ENCODE measurements at places on chromosomes 12 and 14.
A peak's percentile ranks its signal among the peaks of the same experiment; 100 is the strongest.

DNA sequence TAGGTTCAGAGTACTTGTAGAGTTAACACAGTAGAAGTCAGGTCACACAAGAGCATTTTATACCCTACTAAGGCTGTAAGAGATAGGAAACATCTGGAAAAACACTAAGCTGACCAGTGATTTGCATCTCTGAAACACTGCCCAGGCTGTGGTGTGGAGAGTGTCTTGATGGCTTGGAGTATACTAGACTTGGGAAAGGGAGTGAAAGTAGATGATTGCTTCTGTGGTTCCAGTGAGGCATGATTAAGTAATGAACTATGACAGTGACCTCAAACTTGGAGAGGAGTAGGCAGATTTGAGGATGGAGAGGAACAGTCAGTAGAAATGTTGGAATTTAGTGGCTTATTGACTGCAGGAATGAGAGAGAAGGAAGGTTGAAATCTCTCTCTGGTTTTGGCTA is 201.2 kb downstream of the FLRT2 start:
- DNase-seq = no peak

DNA sequence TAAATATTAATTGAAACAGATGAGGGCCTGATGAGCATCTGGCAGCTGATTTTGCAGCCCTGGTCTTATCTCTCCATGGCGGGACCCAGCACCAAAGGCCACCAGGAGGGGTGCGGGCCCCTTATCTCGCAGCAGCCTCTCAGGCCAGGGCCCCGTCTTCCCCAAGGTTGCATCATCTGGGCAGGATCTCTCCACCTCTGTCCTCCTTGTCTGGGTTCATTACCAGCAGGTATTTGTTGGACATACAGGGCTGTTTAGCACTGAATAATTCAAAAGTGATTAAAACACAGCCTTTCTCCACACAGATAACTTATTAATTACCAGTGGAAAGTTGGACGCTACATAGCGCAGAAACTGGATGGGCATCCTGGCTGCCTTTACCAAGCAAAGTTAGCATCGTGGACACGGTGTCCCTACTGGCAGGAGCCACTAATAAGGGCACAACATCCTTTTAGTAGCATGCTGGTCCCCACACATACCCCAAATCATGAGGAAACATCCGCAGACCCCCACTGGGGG is 25.8 kb downstream of the TMEM120B start:
- no peak for DNase-seq

- DNase-seq = no peak
These were observed 284.8 kb upstream of the DIO3 start for GRCh38 chr14:101276309-101277091.

- DNase-seq = peak; percentile 21
These were observed 59.1 kb downstream of the DCAF5 start for GRCh38 chr14:69093631-69094421.

DNA sequence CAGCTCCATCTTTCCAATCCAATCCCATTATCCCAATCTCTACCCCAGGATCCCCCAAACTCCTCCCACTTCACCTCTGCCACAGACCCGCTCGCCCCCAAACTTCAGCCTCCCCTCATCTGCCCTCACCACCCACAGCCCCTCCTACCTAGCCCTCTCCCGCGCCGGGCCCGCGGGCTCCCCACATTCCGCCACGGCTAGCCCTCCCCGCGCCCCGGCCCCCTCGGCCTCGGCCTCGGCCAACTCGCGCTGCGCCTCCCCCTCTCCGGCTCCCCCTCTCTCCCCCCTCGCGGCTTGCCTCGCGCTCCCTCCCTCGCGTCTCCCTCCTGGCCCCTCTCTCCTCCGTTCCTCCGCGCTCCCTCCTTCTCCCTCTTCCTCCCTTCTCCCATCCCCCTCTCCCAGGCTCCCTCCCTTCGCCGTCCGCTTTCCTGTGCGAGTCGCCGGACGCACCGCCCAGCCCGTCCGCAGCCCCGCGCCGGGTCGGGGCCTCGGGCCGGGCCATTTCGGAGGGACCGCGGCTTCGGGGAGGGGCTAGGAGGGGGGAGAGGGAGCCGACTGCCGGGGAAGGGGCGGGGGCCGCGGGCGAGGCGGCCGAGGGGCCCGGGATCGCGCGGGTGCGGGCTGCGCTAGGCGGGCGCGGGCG is at the start of gene ATN1:
Gene ATN1, plus strand, starts transcription at position 581 of the 643 bp plus-strand sequence. CDS start 6,043 bp downstream, outside the sequence.
- no peak for DNase-seq

DNA sequence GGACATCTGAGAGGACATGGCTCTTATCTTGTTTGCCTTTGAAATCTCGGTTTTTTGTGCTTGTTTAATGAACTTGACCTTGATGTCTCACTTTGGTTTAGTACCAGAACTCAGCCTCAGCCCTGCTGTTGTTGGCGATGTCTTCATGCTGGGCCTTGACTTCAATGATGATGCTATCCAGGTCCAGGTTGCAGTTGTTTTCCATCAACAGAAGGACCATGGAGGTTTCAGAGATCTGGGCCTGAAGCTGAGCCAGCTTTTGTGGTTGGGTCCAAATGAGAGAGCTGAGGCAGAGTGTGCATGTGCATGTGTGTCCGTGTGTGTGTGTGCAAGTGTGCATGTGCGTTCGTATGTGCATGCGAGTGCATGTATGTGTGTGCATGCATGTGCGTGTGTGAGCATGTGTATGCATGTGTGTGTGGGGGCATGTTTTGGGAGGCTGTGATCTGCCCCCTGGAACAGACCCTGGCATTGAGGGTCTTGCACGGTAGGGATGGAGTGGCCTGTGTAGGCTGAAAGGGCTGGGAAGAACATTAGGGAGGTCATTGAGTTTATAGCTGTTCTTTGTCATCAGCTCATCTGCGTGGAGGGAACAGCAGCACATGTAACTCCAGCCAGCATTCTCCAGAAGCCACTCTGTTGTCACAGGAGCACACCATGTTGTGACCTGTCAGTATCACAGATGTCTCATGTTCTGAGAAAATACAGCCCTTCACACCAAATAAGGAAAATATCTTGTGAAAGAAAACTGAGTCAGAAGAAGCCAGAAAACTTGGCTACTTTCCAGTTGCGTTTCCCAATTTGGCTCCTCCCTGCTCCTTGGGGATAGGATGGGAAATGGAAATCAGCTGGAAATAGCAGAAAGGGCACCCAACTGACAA is 10.0 kb upstream of the KRT82 start:
- DNase-seq = no peak

- no peak for DNase-seq
These were observed 444.7 kb upstream of the FBXO33 start for GRCh38 chr14:39876916-39877315.

GRCh38 chr12:121214166-121214777 is 4.3 kb downstream of the P2RX4 start:
- DNase-seq = no peak

- peak; percentile 10 for DNase-seq
These were observed 595 bp upstream of the METAP2 start for GRCh38 chr12:95473231-95473883.

DNA sequence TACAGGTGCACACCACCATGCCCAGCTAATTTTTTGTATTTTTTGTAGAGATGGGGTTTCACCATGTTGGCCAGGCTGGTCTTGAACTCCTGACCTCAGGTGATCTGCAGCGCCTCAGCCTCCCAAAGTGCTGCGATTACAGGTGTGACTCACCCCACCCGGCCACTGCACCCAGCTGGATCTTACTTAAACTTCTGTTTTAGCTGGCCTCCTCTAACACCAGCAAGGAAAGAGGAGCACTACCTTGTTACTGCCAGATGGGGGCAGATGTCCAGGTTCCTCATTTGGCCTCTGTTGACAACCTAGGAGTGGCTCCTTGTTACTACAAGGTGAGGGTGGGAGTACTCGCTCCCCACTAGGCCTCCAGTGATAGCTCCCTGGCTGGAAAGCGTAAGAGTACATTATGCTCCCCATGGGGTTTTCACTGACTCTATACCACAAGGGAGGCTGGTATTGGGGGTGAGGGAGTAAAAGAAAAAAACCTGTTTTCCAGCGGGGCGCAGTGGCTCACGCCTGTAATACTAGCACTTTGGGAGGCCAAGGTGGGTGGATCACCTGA is 13.2 kb upstream of the ARF6 start:
- DNase-seq = peak; percentile 60

DNA sequence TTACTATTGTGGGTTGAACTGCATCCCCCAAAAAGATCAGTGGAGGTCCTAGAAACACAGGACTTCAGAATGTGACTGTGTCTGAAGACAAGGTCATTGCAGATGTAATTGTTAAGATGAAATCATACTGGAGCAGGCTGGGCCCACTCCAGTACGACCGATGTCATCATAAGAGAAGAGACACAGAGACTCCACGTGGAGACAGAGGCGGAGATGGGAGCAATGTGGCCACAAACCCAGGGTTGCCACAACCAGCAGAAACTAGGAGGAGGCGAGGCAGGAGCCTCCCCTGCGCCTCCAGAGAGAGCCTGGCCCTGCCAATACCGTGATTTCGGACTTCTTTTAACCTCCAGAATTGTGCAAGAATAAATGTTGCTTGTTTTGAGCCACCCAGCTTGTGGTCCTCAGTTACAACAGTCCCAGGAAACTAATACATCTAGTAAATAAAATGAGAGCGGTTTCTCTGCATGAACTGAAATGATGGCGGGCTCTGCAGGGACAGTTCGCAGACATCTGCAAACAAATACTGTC is 25.7 kb upstream of the FZD10 start:
- no peak for DNase-seq

DNA sequence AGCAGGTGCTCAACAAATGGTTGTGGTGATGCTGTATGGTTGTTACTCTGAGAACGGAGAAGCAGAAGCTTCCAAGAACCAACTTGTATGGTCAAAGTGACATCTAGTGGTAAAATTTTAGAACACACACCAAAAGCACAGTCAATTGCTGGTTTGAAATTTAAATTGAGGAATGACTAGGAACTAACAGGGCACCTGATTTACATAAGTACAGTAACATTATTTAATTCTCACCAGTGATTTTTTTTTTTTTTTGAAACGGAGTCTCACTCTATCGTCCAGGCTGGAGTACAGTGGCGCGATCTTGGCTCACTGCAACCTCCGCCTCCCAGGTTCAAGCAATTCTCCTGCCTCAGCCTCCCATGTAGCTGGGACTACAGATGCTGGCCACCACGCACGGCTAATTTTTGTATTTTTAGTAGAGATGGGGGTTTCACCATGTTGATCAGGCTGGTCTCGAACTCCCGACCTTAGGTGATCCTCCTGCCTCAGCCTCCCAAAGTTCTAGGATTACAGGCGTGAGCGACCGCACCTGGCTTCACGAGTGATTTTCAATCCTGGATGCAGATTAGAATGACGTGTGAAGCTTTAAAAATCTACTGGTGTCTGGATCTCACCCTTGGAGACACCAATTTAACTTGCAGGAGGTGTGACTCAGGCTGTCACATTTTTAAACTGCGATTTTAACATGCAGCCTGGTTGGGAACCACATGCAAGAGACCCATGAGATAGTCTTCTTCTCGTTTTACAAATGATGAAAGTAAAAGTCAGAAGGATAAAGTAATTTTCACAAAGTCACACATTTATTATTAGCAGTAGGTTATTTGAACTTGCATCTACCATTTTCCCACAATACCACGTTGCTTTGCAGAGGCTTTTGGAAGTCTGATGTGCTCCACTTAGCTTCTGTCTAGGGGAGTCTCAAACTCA is 14.1 kb upstream of the NUMB start:
- DNase-seq = peak; percentile 67

DNA sequence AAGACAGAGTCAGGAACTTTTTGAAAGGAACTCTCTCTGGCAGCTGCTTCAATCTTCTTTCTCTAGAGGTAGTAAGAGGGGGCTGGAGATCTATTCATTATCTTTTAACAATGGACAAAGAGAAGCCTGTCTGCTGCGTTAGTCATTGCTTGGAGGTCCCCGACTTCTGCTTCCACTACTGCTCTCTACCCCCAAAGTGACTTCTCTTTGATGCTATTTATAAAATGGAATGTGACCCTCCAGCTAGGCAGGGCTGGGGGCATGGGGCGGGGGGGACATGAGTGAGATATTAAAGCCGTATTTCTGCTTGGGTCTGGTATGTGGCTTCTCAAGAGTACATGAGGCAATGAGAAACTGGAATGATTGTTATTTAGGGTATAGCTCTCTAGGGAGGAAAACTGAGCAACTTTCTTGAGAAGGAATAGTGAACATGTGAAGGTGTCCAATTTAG is 41.4 kb upstream of the NUDT4 start:
- DNase-seq = no peak

- DNase-seq = no peak
These were observed 221.2 kb downstream of the KCNH5 start for GRCh38 chr14:62824086-62824485.

DNA sequence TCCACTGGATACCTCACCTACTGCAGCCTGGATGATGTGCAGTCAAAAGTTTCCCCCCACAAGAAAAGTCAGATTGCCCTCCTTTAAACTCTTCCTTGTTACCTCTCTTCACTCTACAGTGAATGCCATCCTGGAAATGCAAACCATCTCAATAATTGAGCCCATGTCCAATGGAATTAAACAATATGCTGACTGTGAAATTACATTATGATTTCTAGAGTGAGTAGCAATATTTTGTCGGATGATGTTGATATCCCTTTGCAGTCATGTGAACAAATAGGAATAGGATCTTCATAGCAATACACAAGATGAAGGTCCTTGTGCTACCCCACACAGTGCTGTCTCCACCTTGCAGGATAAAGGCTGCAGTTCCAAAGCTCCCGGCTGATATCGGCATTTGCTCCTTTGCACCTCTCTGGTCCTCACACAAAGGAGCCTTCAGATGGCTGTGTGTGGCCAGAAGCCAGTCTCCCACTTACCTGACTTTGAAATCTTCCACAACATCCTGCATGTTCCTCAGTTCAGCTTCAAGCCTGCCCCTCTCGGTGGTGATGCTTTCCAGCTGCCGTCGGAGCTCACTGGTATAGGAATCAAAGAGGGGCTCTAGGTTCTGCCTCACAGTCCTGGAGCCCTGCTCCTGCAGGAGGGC is 1.5 kb downstream of the KRT75 start:
- DNase-seq = no peak

GRCh38 chr14:52063052-52063462 is 5.8 kb downstream of the NID2 start:
- no peak for DNase-seq

GRCh38 chr12:52417740-52418139 is 11.6 kb upstream of the KRT82 start:
- peak; percentile 66 for DNase-seq

GRCh38 chr12:26124446-26125399 is at the start of gene BHLHE41:
Gene BHLHE41, minus strand, starts transcription at chr12:26125037. Its CDS starts 258 bp downstream, at chr12:26124779.
- no peak for DNase-seq

DNA sequence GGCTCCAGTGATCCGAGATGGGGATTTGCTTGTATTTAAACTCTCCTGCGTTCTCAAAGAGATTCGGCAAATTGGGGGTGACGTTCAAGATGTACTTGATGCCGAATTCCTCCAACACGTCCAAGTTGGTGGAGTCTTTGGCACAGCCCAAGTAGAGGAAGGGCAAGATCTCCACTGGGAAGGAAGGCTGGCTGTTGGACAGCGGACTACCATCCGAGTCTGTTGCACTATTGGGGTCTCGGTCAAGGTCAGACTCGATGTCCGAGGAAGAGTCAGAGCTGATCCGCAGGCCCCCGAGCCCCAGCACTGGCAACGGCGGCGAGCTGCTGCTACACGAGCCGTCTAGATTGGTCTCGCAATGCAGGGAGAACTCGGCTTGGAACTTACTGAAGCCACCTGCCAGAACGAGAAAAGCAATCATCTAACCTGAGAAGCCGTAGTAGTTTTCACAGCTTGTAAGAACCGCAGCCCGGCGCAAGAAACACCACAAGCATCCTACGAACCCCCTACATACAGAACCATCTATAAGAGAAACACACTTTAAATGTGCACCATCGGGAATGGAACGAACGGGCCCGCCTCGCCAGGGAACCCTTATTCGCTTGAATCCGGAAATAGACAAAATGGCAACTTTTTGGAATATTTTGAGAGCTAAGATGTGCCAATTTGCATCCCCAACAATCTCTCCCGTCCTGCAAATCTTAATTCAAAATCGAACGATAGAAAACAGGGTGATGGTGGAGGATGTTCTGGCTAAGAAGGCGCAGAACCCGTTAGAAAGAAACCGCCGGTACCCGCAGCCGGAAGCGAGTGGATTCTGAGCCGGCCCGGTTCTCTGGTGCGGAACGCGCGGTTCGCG is 1.4 kb downstream of the DUSP6 start:
- no peak for DNase-seq
